ENCODE measurements at places on chromosomes 2 and 18.

- DNase-seq, result no peak
Measured at GRCh38 chr2:5036256-5036655, 655.9 kb upstream of the SOX11 start.

DNA sequence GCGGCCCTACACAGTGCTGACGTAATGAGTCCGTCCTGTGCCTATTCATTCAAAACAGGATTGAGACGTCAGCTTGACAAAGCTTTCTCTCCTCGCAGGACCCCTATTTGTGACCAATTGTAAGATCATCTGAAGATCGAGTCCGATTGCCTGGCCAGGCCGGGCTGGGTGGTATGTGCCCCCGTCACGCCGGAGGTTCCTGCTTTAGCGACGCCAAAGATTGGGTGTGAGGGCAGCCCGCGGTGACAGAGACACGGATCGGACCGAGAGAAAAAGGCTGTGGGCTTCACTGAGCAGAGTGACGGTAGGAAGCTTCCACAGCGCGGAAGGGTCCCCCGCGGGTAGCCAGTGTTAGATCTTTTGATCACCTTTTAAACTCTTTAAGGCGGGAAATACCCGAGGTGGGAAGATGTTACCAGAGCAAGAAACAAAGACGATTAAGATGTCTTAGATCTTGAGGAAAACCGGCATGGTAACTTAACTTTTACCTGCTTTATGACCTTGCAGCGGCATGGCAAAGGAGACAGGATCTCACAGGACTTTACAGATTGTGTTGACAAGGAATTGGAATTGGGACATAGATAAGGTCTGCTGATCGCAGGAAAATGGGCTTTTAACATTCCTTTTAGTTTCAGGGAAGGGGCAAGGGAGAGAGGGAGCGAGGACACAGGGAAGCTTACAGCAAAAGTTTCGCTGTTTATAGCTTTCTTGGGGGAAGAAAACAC, 220.0 kb downstream of the METTL4 start:
- DNase-seq, result no peak

DNA sequence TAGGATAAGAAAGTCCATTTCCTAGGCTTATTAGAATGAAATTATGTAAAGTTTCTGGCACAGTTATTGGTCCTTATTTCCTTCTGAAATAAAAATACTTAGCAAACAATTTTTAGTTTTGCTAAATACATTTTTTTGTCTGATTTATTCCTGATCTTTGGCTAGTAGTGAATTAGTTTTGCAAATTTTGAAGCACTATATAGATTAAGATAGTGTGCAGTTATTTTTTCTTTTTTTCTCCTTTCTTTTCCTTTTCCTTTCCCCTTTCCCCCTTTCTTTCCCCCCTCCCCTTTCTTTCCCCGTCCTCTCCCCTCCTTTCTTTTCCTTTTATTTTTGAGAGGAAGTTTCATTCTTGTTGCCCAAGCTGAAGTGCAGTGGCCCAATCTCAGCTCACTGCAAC, 59.7 kb downstream of the BIRC6 start:
- DNase-seq, result no peak

GRCh38 chr18:51110073-51110797, 80.2 kb downstream of the SMAD4 start:
- peak; percentile 28 for DNase-seq

DNA sequence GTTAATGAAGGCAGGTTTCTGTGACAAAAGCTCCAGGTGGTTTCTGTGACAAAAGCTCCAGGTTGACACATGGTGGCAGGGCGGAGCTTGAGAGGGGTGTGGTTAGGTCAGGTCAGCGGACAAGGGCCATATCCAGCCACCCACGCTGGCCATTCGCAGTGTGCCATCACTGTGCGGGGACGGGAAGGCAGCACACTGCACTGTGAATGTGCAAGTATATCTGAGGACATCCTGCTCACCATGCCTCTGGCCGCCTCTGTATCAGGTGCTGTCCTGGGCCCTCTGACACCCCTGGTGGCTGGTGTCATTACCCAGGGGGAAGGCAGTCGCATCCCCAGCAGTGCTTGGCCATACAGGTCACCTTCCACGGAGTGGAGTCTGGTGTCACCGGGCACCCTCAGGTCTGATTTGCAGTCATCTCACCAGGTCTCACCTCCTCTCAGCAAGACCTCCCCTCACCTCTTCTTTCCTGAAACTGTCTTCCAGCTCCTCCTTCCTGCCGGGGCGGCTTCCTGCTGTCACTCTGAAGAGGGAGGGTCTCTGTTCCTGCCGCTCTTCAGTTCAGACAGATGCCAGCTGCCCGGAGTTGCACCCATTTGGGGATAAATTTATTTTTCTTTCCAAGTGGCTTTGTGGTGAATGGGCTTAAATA, 34.9 kb downstream of the CTIF start:
- DNase-seq, result no peak

DNA sequence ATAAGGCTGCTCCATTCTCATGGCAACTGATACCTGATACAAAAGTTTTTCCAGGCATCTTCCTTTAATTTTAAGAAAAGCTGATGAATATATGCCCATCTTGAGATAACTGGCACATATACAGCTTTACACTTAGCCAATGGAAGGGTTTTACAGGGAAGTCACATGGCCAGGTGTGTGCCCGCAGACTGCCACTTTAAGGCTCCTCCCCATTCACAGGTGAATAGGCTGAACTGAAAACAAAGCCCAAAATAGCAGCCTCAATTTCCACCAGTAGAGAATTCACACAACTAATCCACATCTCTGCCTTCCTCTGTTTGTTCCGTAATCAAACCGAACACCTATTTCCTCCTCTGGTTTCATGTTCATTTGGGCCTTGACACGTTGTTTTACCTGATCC, 9.8 kb upstream of the ME2 start:
- no peak for DNase-seq

DNA sequence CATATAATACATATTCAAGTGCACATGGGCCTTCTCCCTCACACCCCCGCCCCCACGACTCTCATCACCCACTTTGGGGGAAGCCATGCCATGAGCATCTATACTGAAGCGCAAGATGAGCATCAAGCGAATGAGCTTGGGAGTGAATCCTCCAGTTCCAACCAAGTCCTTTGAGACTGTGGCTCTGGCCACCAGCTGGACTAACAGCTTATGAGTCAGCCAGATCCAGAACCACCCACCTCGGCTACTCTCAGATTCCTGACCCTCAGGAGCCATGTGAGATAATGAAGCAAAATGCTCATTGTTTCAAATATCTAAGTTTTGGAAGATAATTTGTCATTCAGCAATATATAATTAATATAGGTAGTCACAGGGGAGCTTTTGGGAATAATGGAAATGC, 22.2 kb upstream of the IL1RL1 start:
- no peak for DNase-seq

Data from lower leg skin (tissue), 4 donors.